Choroid plexus epithelial cell (primary cell): ENCODE measurements at places on chromosomes 4 and X.

GRCh38 chr4:186144198-186144945, 39.9 kb downstream of the FAM149A start:
- DNase-seq: peak; percentile 62

- no peak for DNase-seq
Measured at GRCh38 chr4:7334521-7335275, 100.0 kb downstream of the PSAPL1 start.

GRCh38 chrX:40095583-40096394, 2.0 kb downstream of the BCOR start:
- peak; percentile 41 for DNase-seq

- DNase-seq: no peak
Measured at GRCh38 chr4:28226962-28227361, 1366.3 kb downstream of the STIM2 start.

DNA sequence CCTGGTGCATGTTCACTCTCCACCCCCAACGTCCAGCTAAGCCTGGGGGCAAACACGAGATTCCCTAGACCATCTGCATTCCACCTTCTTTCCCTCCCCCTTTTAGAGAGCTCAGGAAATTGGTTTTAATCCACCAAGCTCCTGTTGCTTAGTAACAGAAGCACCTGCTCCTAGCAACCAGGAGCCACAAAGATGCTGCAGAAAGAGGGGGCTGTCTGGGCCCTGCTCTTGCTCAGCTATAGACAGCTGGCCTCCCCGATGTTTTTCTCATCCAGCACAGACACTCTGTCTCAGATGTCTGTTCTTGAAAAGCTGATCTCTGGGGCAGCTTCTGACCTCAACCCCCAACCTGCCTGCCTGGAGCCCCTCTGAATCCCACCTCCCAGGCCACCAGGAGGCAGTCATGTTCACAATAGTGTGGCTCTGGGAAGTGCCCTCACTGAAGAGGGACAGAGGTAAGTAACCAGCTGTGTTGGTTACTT, 71.5 kb downstream of the SLC16A2 start:
- DNase-seq: no peak

GRCh38 chrX:17007134-17007768, 60.8 kb downstream of the REPS2 start:
- peak; percentile 40 for DNase-seq

- DNase-seq: peak; percentile 3
Measured at GRCh38 chrX:22276781-22277180, 4.1 kb downstream of the CBLL2 start.

- peak; percentile 59 for DNase-seq
Measured at GRCh38 chr4:123352240-123352945, 44.2 kb upstream of the SPRY1 start.

GRCh38 chrX:38473701-38474100, 87.6 kb upstream of the TSPAN7 start:
- DNase-seq: no peak

DNA sequence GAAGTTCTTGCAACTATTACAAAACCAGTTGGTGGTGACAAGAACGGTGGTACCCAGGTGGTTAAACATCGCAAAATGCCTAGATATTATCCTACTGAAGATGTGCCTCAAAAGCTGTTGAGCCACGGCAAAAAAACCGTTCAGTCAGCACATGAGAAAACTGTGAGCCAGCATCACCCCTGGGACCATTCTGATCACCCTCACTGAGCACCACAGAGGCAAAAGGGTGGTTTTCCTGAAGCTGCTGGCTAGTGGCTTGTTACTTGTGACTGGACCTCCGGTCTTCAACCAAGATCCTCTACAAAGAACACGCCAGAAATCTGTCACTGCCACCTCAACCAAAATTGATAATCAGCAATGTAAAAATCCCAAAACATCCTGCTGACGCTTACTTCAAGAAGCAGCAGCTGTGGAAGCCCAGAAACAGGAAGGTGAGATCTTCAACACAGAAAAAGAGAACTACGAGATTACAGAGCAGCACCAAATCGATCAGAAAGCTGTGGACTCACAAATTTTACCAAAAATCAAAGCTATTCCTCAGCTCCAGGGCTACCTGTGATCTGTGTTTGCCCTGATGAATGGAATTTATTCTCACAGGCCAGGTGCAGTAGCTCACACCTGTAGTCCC, 21.4 kb upstream of the SLC10A6 start:
- DNase-seq: no peak

- peak; percentile 35 for DNase-seq
Measured at GRCh38 chr4:156347412-156348075, 393.9 kb upstream of the CTSO start.

GRCh38 chrX:12400218-12400617, 261.9 kb downstream of the FRMPD4 start:
- DNase-seq: no peak

DNA sequence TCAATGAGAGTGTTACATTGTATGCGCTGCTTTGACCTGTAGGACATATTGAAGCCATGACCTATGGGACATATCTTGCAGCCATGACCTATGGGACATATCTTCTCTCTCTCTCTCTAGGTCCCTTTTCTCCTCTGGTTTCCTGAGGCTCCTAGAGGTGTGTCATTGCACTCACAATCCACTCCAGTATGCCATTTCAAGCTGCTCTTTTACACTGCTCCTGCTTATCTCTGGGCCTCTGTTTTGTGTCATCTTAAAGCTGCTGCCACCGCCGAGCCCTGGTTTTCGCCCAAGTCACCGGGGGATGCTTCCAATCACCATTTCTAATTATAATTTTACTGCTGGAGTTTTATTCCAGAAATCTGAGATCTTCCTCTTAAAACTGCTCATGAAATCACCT, 336.1 kb downstream of the GALNTL6 start:
- no peak for DNase-seq

DNA sequence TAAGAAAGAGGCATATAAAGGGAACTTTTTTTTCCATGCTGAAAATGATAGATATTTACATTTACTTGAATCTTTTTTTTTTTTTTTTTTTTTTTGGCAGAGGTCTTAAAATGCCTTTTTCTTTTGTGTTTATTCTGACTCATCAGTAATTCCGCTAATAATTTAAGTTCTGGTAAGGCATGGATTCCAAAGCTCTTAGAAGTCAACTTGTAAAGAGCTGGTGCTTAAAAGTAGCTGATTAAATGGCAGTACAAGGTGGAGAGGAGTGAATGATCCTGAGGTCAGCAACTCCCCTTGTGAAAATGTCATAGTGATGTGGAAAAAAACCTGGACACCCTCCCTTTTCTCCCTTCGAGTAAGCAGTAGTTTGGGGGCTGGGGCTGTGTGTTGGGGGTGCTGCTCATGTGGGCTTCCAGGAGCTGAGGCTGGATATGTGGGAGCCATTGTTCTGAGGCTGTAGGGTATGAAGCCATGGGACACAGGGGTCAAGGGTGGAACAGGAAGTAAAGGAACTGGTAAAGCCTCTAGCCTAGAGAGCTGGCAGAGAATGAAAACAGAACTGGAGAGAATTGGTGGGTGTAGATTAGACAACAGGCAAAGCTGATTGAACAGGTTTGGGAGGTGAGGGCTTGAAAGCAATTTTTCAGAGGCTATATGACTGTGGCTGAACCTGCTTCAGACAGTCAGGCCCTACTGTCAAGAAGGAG, 41.0 kb upstream of the PITX2 start:
- peak; percentile 6 for DNase-seq

DNA sequence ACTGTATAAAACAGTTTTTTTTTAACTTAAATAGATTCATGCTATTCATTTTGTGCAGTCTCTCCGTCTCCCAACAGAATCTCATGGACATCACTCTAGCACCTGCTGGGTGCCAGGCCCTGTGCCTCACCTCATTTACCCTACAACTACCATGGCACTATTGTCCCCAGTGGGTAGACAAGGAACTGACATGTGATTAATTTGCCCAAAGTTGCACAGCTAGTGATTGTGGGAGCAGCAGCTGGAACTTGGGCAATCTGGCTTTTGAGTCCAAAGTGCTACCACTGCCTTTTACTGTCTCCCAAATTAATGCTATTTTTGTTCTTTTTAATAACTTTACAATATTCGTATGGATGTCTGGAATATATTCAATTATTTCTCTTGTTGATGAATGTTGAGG, 11.2 kb upstream of the PGRMC2 start:
- DNase-seq: no peak

DNA sequence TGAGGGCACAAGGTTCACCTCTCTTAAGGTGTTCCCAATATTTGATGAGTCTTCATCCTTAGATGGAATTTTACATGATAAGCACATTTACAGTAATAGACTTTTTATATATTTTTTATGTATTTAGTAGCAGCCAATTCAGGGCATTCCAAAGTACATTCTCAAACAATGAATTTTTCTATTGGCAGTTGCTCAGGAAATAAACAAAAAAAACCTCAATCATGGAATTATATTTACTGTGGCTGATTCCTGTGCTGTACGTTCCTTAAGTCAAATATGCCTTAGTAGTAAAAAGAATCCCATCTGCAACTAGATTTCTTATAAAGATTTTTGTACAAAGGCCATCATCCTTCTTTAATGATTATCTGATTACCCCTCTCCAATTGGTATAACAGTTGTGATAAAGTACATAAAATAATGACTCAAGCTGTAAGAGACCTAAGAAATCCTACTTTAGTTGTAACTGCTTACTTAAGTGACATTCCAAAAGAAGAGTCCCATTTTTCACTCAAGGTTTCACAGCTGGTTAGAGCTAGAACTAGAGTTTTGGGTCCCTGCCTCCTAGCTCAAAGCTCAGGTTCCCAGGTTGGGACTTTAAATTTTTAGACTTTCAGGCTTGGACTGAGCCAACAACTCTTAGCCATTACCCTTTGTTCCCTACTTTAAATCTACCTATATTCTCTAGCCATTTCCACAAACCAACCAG, 152.7 kb downstream of the FHIP1A start:
- DNase-seq: no peak

- no peak for DNase-seq
Measured at GRCh38 chrX:50108264-50108663, 92.5 kb downstream of the AKAP4 start.

- peak; percentile 57 for DNase-seq
Measured at GRCh38 chr4:130812117-130812765, 1716.3 kb downstream of the C4orf33 start.
